ENCODE measurements at places on chromosomes 2 and 18. TPM values are rescaled to one million over a fixed set of nuclear protein-coding genes. Genes with fewer than 3 reads are reported as not detected.

The OTOS gene
- total RNA-seq: not detected

The GRB14 gene
- total RNA-seq: 4.7 TPM

The INSIG2 gene
- 25.3 TPM for total RNA-seq

The AFF3 gene
- 9.9 TPM for total RNA-seq

The CPLX4 gene
- total RNA-seq: not detected

The GPR75 gene
- total RNA-seq: 0.54 TPM

The RTTN gene
- 13.1 TPM for total RNA-seq

The UGT1A3 gene
- total RNA-seq: not detected

The LOXL3 gene
- total RNA-seq: 24.9 TPM

The PKDCC gene
- total RNA-seq: 75.8 TPM

The ATIC gene
- total RNA-seq: 30.2 TPM

The TLX2 gene
- total RNA-seq: not detected

The SLC8A1 gene
- total RNA-seq: 31.2 TPM

The AQP12A gene
- total RNA-seq: not detected

The MYO1B gene
- total RNA-seq: 74.7 TPM

The SERPINB7 gene
- total RNA-seq: not detected

The GPR17 gene
- not detected for total RNA-seq

The SPEG gene
- total RNA-seq: 426 TPM

The PCARE gene
- not detected for total RNA-seq

The VIT gene
- total RNA-seq: 23.9 TPM

The ATP5F1A gene
- total RNA-seq: 240 TPM

The NEU2 gene
- total RNA-seq: not detected
